ENCODE measurements at places on chromosomes 4 and X.

DNA sequence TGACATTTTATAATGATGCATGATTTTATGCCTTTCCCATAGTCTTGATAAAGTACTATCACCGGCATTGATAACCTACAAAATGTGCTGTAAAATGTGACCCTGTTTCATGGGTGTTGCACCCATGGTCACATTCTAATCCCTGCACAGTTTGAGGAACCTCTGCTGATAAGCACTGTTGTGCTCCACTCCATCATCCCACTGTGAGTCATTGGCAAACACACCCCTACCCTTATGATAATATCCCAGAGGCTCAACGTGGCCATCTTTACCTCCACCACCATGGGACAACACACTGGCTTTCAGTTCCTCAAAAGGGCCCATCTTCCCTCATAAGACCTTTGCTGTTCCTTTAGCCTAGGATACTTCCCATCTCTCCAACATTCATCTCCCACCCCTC, 32.0 kb upstream of the SGMS2 start:
- no peak for DNase-seq

GRCh38 chrX:140503714-140504351, 1.0 kb downstream of the SOX3 start:
- no peak for DNase-seq

DNA sequence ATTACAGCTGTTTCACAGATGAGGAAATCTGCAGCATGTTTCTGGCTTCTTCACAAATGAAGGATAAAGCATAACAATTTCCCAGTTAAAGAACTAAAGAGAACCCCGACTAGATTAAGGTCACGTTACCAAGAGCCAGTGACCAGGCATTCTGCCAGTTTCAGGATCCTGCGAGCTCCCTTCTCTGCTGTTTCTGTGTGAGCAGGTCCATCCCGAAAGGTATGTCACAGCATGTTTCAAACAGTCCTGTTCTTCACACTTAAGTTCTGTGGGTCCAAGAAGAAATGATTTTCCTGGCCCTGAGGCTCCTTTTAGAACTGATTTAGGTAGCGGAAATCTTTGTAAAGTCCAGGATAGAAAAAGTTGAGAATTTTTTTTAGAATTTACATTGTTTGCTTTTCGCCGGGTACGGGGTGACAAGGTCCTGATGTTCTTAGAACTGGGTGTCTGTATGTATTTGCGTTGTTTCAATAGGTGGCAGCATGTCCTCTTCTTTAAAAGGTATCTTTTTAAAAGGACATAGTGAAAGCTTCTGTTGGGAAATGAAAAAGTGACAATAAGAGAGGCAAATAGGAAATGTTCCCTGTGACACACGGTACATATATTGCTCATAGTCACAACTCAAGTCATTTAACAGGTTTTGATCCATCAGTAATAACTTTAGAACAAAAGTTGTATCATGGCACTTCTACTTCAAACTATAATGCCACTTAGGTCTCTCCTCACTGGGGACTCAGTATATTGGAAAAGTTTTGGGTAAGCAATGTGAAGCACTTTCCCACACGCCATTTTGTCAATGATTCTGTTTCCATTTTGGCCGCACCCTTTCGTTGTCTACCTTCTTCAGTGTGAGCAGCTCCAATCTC, 18.4 kb downstream of the IL21 start:
- DNase-seq, result peak; percentile 28

GRCh38 chr4:25759101-25759500, 103.5 kb downstream of the SLC34A2 start:
- DNase-seq, result no peak

DNA sequence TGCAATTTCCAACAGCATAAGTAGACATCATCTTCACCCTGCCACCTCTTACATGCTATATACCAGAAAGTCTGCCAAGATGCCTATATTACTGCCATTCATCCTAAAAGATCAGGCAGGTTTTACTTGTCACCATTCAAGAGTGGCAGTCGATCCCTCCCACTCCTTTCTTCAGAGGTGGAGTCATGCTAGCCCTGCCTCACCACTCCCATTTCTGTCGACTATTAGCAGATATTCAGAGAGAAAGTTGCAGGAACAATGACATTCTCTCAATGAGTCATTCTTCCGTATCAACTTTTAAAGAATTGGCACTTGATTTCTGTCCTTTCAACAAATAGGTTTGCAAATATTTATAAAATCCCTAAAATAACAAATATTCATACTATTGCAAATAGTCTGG, 1060.1 kb downstream of the ADGRL3 start:
- no peak for DNase-seq

DNA sequence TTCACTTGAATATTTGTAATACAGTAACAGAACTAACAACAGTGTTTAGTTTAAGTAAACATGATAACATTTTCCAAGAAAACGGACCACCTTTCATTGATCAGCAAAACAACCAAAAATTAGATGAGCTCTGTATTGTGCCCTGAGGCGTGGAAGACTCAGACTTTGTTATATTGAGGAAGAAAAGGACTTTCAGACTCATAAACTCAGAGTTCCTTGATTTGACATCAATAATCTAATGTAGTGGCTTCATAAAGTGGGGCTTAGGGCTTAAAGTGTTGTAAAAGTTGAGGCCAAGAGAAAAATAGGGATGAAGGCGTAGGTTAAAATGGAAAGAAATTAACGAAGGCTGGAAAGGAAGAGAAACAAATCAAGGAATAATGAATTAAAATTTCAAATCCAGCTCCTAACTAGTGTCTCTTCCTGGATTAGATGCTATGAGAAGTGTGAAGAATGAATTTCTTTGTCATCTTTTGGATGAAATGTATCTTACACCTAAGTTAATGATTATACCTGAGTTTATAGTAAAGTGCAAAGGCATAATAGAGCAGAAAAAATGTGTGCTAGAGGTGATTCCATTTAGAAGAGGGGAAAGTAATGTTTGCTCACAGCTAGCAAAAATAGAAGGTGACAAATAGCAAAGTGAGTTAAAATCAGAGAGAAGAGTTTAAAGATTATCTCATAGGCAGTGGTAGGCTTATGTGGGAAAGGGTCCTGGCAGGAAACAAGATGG, 19.8 kb upstream of the GLRA2 start:
- DNase-seq, result no peak

GRCh38 chr4:142463206-142463605, 382.9 kb downstream of the INPP4B start:
- no peak for DNase-seq

GRCh38 chr4:76714226-76714625, 183.7 kb downstream of the SOWAHB start:
- DNase-seq, result no peak

GRCh38 chr4:664713-665231, 9.3 kb downstream of the ATP5ME start:
- DNase-seq, result no peak

- no peak for DNase-seq
Measured at GRCh38 chr4:24137671-24138601, 248.1 kb upstream of the PPARGC1A start.

GRCh38 chr4:2893772-2894171, 50.1 kb downstream of the ADD1 start:
- no peak for DNase-seq

DNA sequence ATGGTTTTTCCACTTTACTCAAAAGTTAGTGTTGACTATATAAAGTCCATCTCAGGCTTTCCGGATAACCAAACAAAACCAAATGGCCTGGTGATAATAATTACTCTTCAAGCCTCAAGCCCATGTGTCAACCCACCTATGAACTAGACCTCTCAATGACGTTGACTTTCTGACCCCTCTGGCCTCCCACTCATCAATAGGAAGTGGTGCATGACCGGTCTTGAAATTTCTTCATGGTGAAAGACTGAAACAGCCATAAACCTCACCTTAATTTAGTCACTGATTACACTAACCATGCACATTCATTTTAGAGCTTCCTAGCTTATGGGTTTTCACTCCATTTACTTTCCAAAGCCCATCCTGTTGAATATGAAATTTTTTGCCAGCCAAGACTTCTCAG, 276.0 kb downstream of the KLHL13 start:
- DNase-seq, result no peak

Measured in GM13977 (cell line).